Activated T-cell treated with anti-CD3 and anti-CD28 coated beads, Interleukin-2, amount 50 U/mL, for 72 hours (primary cell): ENCODE measurements at places on chromosomes 4 and X. TPM values are rescaled to one million over a fixed set of nuclear protein-coding genes. Genes with fewer than 3 reads are reported as not detected.

The USP38 gene
- total RNA-seq = 28.5 TPM

The CCDC149 gene
- 0.24 TPM for total RNA-seq

The MAGED2 gene
- total RNA-seq = 54.1 TPM

The ARSD gene
- 2.4 TPM for total RNA-seq

The CENPVL3 gene
- total RNA-seq = 0.16 TPM

The ASB11 gene
- not detected for total RNA-seq

The FGFBP2 gene
- total RNA-seq = 11.6 TPM

The HTT-AS gene
- not detected for total RNA-seq

The PLCXD1 gene
- total RNA-seq = 52.2 TPM

The ANTXR2 gene
- total RNA-seq = 6.7 TPM

The FGFR3 gene
- total RNA-seq = 0.36 TPM

The PAGE1 gene
- not detected for total RNA-seq

The CLNK gene
- 0.05 TPM for total RNA-seq

The HDX gene
- total RNA-seq = 1.3 TPM

The PCSK1N gene
- 2.8 TPM for total RNA-seq

The INPP4B gene
- 64.9 TPM for total RNA-seq

The ITM2A gene
- 67.6 TPM for total RNA-seq

GRCh38 chr4:141789716-141790115 is 153.3 kb downstream of the IL15 start:
- no peak for DNase-seq

GRCh38 chrX:120549483-120550452 is 11.0 kb downstream of the CUL4B start:
- DNase-seq = no peak

- DNase-seq = no peak
Observed at GRCh38 chr4:52903273-52903672, 41.2 kb downstream of the RASL11B start.

- no peak for DNase-seq
Observed at GRCh38 chr4:93670434-93670833, 158.1 kb upstream of the ATOH1 start.

GRCh38 chrX:150256297-150256650 is 106.8 kb upstream of the MAMLD1 start:
- DNase-seq = peak; percentile 1

DNA sequence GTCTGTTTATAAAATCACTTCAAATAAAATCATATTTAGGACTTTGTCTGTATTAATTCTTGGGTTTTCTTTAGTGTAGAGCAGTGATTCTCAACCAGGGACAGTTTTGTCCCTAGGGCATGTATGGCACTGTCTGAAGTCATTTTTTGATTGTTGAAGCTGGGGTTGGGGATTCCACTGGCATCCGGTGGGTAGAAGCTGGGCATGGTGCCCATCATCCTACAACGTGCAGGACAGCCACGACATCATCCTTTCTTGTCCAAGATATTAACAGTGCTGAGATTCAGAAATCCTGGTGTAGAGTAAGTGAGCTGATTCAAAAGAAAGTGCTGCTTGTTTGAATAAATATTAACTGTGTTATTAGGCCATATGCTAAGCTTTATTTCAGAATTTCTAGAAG is 28.6 kb downstream of the DCLK2 start:
- no peak for DNase-seq

GRCh38 chr4:55729351-55730279 is 90.0 kb upstream of the EXOC1L start:
- DNase-seq = no peak

DNA sequence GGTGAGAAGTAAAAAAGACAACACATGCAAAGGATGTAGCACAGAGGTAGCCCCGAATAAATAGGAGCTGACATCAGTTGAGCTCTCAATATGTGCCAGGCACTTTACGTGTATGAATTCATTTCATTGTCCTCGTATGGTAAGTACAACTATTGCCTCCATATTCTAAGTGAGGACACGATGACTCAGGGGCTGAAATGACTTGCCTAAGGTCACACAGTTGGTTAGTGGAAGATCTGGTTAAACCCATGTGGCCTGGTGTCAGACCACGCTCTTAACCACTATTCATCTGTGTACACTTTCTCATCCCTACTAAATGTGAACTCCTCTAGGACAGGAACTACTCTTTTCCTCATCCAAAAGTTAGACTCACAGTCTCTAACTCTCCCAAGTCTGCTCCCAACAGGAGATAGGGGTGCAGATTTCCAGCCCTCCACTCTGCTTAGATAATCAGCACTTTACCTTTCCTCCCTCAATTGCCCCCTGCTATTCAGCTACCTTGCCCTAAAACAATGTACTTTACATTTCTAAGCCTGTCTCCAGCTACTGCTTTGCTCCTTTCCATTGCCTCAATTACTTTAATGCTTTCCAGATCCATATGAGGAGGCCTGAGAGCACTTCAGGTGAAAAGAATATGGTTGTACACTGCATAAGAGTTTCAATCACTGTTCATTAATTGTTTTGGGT is 58.8 kb upstream of the LHFPL1 start:
- peak; percentile 31 for DNase-seq

GRCh38 chrX:16585486-16586376 is 64.2 kb upstream of the S100G start:
- DNase-seq = no peak

GRCh38 chr4:86834901-86835300 is 14.3 kb downstream of the SLC10A6 start:
- no peak for DNase-seq

GRCh38 chrX:41518841-41519220 is 71.7 kb downstream of the NYX start:
- DNase-seq = no peak

GRCh38 chrX:16444353-16444752 is 205.6 kb upstream of the S100G start:
- no peak for DNase-seq

- DNase-seq = no peak
Observed at GRCh38 chrX:75273483-75273882, 402 bp upstream of the UPRT start.

GRCh38 chr4:26201120-26201519 is 119.7 kb upstream of the RBPJ start:
- DNase-seq = no peak

- DNase-seq = no peak
Observed at GRCh38 chr4:113344100-113344499, 294.6 kb downstream of the ANK2 start.

DNA sequence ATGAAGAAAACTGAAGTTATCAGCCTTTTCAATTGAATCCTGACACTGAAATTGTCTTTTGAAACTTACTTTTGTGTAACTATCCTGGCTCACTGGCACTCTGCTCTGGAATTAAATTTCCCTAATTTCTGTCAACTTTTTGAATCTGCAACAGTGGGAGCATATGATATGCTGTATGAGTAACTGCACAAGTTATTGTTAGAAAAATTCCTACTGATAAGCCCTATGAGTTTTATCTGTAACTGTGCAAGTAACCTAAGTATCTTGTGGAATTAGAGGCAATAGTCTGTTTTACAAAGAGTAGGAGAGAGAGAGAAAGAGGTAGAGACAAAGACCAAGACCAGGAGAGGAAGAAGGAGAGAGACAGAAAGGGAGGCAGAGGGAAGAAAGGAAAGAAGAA is 9.2 kb upstream of the HPGD start:
- no peak for DNase-seq

DNA sequence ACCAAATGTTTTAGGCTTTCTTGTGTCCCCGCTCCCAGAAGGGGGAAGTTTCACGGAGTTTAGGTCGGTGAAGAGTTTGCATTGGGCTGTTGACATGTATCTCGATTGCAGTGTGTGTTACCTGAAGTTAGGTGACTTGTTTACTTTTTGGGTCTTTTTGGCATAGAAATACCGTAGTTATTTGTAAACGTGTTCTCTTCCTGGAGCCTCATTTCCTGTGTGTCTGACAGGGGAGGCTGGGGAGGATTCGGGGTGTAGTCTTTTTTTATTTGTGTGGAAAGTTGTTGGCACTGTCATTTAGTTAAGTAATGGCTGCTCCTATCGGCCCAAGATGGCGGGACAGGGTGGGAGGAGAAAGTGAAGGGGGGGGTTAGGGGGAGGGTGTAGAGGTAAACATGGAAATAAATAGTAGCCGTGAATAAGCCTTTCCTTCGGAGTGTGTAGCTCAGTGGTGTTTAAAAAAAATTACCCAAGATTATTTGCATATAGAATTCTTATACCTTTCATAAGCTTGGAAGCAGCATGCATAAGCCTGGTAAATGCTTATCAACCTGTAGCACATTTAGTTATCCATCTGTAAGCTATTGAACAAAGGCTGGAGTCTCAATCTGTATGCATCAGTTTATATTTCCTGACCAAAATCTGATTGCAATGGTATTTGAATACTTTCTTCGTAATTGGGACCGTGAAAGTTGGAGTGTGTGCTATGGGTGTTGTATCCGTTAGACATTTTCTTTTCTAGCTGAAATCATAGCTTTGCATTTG is 1.6 kb downstream of the KDM6A start:
- DNase-seq = peak; percentile 22

DNA sequence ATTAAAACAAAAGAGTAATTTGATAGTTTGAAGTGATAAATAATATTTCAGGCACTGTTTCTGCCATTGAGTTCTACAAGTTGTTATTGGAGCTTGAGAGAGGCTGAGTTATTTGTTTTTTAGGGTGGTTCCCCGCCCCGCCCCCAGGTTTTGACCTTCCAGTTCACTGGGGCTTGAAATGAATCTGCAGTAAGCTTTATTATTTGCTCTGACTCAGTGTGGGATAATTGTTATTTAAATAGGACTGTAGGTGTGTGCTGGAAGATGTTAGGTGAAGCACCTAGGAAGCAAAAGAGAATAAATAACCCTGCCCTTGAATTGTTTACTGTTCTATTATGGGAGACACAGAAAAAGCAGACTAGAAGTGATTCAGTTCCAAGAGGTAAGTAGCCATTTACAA is 81.2 kb upstream of the KCNIP4 start:
- no peak for DNase-seq

DNA sequence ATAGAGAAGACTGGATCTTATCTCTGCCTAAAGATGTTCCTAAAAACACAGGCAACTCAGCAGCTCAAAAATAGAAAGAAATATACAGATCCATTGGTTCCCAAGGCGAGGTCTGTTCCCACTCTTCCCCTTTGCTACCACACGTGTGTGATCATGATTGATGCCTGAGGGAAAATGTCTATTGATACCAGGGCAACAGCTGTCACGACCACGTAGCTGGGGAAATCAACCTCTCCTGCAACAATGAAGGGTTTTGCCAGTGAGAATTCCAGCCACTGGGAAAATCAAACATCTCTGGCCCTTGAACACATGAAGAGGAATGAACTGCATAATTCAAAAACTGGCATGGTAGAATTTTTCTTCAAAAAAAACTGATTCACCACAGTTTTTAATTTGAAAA is 131.0 kb upstream of the MAP3K15 start:
- no peak for DNase-seq

- DNase-seq = no peak
Observed at GRCh38 chrX:77434962-77435361, 12.2 kb upstream of the FGF16 start.

GRCh38 chrX:155715141-155715540 is 102.4 kb upstream of the TMLHE start:
- DNase-seq = no peak

DNA sequence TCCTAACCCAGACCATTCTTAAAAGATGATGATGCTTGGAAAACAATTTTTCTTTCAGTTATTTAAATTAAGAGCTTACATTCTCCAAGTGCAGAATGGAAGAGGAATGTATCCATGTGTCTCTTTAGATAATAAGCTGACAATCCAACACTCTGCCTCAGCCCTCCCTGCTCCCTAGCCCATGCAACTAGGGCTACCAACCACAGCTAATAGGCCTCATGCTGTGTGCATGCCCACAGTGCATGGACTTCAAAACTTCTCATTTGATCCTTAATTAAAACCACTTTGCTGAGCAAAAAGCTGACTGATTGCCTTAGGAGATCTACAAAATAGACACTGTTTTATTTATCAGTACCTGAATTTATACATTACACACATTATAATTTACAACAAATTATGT is 473.9 kb downstream of the GALNTL6 start:
- no peak for DNase-seq

DNA sequence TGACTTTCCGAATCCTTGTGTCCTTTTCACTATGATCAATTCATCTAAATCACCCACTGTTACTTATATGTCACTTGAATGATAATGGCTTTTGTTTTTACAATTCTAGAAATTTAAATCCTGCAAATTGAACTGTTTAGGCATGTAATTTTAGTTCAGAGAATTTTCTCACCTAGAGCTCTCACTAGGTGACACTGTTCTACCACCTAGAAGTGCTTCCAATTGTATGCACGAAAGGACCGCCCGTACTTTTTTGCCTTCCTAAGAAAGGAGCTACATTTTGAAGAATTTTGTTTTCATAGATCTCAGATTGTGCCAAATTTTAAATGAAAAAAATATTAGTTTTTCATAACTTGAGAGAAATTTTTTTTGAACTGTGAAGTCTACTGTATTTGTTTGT is 481.6 kb upstream of the FSTL5 start:
- DNase-seq = no peak

GRCh38 chr4:31539284-31540069 is 819.3 kb downstream of the PCDH7 start:
- DNase-seq = no peak

- no peak for DNase-seq
Observed at GRCh38 chr4:137455647-137456321, 76.5 kb downstream of the PCDH18 start.

GRCh38 chrX:104430072-104430741 is 135.8 kb upstream of the IL1RAPL2 start:
- DNase-seq = no peak

DNA sequence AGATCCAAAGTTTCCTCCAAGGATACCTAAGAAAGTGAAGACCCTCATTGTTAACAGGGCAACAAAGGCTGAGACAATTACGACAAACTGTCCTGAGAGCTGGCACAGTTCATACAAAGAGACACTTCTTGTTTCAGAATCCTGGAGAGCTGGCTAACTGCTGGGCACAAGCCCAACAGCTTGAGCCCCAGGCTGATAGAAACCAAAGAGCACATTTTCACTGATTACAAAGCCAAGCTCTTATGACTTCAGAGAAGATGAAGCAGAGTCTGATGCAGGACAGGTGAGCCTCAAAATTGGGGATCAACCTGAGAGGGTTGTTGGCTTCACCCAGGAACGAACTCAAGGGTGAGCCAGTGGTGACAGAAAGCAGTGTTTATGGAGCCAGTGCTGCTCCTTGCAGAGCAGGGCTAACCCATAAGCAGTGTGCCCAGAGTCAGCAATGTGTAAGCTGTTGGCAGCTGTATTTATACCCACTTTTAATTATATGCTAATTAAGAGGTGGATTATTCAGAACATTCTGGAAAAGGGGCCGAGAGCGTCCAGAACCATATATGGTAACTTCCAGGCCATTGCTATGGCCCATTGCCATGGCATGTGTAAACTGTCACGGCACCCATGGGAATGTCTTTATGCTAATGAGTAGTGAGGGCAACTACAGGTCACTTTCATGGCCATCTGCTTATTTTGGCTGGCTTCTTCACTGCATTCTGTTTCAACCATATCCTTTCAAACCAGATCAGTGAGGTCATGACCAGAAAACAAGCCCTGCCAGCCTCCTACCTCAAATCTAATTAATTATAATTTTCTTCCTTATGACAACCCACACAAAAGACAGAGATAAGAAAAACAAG is 183.7 kb downstream of the EVC2 start:
- DNase-seq = no peak
